ENCODE measurements at places on chromosomes 1 and 21.
A peak's percentile ranks its signal among the peaks of the same experiment; 100 is the strongest.

GRCh38 chr1:204495078-204495753 lies 611 bp upstream of the PIK3C2B start:
- DNase-seq = no peak

DNA sequence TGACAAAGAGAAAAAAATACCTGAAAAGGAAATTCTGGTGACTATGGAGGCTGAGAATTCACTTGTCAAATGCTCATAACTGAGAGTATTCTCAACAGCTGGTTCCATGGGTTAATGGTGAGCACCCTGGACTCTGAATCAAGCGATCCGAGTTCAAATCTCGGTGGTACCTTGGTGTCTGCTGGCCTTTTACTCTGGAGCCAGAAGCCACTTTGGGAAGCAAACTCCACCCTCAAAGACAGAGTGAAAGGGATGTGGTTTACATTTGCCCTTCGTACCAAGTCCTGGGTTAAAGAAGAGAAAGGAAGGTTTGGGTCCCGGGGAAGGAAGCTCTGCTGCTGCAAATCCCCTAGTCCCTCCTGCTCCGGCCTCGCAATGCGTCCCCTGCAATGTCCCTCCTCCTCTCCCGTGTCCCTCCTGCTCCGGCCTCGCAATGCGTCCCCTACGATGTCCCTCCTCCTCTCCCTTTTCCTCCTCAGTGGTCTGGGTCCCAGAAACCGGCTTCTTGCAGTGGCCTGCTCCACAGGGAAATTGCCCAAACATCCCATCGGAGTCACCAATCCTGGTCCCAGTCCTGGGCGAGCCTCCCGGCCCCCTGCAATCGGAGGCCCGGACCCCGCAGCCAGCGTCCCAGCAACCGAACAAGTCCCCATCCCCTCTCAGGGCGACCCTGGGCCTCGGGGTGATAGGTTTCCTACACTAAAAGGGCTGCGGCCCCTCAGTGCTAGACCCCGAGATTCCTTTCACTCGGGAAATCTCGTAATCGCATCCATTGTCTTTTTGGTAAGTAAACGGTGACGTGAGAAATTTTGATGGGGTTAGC lies 129.4 kb downstream of the PPIAL4G start:
- DNase-seq = no peak

DNA sequence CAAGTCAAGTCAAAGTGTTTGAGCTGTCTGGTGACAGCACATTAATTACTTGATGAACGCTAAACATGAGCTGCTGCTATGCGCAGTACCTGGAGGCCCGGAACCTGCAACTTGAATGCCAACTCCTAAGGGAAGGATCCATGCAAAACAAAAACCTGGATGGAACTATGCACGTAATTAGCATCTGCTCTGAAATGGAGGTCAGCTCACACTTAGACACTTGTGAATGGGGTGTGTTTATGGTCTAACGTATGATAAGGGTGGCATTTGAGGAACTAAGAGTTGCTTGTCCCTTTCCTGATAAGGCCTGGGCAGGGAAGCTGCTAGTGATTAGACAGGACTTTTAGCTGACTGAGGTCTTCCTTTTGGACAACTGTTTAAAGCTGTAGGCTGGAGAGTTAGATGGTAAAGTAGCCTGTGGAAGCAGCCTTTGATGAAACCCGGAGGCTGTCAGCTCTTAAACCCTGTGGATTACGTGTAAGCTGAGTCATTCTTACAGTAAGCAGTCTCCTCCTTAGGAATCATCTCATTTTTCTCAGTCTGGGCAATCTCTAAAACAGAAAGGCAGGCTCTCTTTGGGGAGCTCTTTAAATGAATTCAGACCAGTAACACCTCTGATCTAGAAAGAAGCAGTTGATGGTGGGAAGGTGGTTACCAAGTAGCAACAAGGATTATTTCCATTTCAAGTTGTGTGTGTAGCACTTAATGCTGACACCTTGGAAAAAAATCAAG lies 6.8 kb downstream of the TENT5C start:
- DNase-seq = no peak

DNA sequence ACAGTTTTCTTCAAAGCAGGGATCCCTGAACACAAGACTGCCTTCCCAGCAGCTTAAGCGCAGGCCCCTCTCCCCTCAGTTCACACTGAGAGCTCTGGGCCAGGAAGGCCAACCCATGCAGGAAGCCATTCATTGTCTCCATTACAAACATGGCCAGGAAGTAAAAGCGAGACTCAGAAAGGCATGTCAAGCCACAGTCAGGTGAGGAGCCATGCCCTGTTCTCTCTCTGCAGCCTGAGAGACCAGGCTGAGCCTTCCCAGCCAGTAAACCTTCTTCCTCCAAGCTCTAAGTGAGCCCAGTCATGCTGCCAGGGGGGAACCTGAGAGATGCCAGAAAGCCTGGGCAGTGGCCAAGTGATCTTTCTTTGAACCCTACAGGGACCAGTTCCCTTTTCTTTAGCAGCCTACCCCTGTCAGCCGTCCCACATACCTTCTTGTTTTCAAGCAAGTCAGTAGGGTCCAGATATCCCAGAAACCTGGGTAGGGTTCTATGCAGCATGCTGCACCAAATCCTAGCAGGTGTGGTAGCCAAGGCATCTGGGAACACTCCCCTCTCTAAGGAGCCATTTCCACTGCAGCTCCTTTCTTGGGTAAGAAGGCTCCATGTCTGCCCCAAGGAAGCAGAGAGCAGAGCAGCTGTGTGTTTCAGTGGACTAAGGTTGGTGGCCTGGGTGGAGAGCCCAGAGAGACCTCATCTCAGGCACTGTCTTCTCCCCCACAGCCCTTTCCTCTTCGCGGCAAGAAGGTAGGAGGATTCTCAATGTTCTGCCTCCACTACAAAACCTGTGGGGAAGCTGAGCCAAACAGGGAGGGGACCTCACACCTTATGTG lies 977 bp downstream of the TRAF3IP3 start:
- no peak for DNase-seq

DNA sequence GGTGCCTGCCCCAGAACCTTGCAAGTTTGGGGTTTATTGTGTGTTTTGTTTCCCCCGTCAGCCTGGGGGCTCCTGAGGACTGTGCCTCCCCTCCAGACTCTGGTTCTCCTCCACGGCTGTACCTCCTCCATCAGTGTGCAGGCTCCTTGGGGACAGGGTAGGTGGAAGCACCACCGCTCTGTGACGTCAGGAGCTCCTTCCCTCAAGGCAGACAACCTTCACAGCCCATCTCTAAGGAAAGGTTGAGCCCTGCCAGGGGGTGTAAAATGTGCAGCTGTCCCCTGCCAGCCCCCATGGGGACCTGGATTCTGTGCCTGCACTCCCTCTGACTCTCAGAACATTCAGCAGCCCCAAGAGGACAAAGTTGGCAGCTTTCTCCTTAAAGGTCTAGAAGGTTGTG lies 465 bp upstream of the HSPB7 start:
- DNase-seq = no peak

DNA sequence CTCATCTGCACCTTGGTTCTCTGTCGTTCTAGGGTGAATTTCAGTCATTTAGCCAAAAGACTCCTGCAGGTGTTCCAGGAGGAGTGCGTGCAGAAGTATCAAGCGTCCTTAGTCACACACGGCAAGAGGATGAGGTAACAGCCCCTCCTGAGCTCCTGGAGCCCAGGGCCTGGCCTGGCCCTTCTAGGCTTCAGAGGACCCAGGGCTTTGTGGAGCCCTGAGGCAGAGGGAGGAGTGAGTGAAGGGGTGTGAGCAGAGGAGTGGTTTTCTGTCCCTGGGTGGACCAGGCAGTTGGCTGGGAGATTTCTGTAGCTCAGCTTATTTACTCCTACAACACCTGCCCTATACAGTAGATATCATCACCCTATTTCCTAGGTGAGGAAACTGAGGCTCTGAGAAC lies 15.7 kb upstream of the RASSF5 start:
- DNase-seq = no peak

- no peak for DNase-seq
Measured at GRCh38 chr21:29827647-29828046, 112.1 kb downstream of the GRIK1 start.

GRCh38 chr1:59669752-59670312 lies 144.9 kb upstream of the HOOK1 start:
- DNase-seq = peak; percentile 63

GRCh38 chr1:234848972-234849649 lies 239.1 kb upstream of the IRF2BP2 start:
- DNase-seq = no peak

- DNase-seq = no peak
Measured at GRCh38 chr1:24415910-24416665, 486 bp downstream of the NIPAL3 start.

DNA sequence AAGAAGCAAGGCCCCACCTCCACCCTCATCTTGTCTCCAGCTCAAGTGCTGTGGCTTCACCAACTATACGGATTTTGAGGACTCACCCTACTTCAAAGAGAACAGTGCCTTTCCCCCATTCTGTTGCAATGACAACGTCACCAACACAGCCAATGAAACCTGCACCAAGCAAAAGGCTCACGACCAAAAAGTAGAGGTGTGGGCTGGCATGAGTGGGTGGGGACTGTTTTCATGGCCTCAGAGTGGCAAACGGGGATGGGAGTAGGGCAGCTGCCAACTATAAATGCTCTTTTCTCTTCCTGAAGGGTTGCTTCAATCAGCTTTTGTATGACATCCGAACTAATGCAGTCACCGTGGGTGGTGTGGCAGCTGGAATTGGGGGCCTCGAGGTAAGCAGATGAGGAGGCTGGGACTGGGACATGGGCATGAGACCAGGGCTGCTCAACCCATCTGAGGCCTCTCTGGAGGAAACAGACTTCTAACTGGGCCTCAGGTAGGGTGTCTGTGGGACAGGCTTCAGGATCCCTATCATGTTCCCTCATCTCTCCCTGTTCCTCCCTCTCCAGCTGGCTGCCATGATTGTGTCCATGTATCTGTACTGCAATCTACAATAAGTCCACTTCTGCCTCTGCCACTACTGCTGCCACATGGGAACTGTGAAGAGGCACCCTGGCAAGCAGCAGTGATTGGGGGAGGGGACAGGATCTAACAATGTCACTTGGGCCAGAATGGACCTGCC lies 8.8 kb upstream of the P3R3URF start:
- no peak for DNase-seq

DNA sequence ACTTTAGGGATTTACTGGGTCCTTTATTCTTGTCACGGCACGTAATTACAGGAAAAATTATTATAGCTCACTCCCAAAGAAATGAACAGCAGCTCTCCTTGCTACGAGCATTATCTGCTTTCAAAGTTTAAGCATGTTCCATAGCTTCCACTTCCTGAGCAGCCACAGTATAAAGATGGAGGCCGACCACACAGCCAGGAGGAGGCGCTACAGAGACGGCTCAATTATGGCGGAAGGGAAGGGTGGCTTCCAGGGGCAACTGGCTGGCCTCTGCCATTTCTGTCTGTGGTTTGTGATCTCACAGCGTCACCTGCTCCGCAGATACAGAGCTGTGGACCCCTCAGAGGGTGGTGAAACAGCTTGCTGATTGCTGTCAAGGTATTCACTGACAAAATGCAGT lies 212.3 kb upstream of the GREM2 start:
- DNase-seq = peak; percentile 47

DNA sequence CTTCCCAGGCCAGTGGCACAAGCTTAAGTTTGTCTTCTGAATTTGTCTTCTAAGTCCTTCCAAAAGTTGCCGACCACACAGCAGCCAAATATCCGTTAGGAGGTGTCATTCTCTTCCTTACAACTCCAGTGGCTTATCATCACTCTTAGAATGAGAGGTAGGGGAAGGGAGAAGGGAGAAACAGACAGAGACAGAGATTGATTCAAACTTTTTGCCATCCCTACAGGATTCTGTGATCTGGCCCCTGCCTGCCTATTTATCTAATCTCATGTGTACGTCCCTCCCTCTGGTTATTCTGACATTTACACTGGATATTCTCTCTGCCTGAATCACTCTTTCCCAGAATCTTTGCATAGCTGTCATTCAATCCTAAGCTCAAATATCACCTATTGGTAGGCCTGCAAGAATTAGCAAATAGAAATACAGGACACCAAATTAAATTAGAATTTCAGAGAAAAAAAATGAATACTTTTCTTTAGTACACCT lies 488 bp upstream of the GNL2 start:
- DNase-seq = no peak

GRCh38 chr1:175319112-175319911 lies 126.7 kb upstream of the KIAA0040 start:
- DNase-seq = peak; percentile 73

DNA sequence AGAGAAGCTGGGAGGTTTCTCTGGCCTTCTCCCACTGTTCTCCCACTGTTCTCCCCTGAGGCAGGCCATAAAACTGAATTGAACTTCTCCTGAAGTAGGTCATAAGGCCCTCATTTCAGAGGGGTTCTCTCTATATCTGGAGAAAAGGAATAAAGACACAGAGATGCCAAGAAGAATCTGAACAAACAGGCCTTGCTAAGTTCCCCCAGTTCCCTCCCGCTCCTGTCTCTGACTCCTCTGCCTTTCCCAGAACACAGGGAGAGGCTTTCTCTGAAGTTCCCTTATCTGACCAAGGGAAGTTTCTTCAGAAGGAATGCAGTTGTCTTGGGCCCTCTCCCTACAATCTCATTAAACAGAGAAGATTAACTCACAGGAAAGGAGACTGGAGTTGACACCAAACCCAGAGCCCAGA lies 83.4 kb downstream of the SLC16A1 start:
- no peak for DNase-seq
